ENCODE measurements at places on chromosomes 12 and 14. TPM values are rescaled to one million over a fixed set of nuclear protein-coding genes. Genes with fewer than 3 reads are reported as not detected.

RERGL gene
- total RNA-seq, result not detected

GALNT4 gene
- 23.3 TPM for total RNA-seq

CIDEB gene
- 38.4 TPM for total RNA-seq

SMIM41 gene
- total RNA-seq, result not detected

GRCh38 chr12:57693317-57693658 is 644 bp upstream of the OS9 start:
- DNase-seq, result no peak

DNA sequence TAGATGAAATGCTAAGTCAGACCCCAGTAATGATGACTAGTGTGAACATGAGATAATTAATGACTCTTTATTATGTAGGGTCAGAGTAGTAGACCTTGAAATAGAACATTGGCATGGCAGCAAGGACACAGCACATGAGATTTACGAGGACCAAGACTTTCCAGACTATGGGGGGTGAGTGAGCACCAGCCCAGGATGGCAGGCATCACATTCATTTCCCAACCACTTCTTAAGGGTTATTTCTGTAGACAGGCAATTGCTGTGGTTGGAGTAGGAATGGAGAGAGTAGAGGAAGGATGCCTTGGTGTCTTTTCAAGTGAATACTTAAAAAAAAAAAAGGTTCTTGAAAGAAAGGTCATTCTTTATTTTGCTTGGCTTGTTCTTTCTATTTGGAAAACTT is 189.4 kb upstream of the DYRK2 start:
- no peak for DNase-seq

GRCh38 chr12:71195338-71195896 is 37.6 kb upstream of the TSPAN8 start:
- no peak for DNase-seq

- no peak for DNase-seq
These were observed 3.1 kb upstream of the AVIL start for GRCh38 chr12:57821474-57822214.

GRCh38 chr12:51823875-51824565 is 24.5 kb downstream of the FIGNL2 start:
- no peak for DNase-seq

- DNase-seq, result peak; percentile 56
These were observed 127.9 kb upstream of the TMEM132D start for GRCh38 chr12:130031571-130032189.

Data from activated CD4-positive, alpha-beta memory T cell treated with anti-CD3 and anti-CD28 coated beads, Interleukin-2, amount 10 ng/mL, durations not matched to agents 7 days and 5 days (primary cell).